CD4-positive, CD25-positive, alpha-beta regulatory T cell (primary cell): ENCODE measurements at places on chromosomes 2 and 18. TPM values are rescaled to one million over a fixed set of nuclear protein-coding genes. Genes with fewer than 3 reads are reported as not detected.

DNA sequence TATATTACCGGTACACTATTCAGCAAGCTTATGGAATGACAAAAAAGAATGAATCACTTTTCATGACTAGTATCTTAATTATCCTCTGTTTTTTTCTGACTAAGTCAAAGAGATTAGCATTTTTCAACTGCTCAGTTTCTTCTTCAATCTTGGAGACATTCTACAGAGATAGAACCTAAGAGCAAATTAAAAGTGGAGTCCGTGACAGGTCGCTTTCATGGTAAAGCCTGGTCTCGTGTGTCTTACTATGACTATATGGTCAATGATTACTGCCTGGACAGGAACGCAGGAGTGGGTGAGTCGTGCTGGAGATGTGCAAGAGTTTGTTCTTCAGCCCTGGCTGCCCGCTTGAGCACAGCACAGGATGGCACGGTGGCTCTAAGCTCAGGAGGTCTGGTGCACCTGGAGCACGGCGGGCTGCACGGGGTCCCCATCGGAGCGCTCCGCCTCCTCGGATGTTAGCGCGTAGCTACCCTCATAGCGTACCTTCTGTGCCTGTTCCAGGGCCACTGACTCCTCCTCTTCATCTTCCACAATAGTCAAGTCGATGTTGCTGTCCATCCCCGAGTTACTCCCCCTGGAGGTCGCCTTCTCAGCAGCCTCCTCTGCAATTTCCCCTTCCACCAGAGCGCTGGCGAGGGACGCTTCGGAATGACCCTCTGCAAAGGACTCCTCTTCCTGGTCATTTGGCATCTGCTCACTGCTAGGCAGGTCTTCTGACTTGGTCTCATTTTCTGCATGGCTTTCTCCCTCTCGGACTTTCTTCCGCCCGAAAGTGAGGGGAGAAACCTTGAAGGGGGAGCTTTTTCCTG, 11.1 kb downstream of the CAVIN2 start:
- peaks cover 4% of the 10 kb centered on the region for H3K27me3 ChIP-seq
- H3K36me3 ChIP-seq: no peaks in the 10 kb centered on the region
- H3K4me1 ChIP-seq: no peaks in the 10 kb centered on the region
- no peak for DNase-seq

The RGPD6 gene
- total RNA-seq: 110 TPM

The CCL20 gene
- 3.7 TPM for total RNA-seq

DNA sequence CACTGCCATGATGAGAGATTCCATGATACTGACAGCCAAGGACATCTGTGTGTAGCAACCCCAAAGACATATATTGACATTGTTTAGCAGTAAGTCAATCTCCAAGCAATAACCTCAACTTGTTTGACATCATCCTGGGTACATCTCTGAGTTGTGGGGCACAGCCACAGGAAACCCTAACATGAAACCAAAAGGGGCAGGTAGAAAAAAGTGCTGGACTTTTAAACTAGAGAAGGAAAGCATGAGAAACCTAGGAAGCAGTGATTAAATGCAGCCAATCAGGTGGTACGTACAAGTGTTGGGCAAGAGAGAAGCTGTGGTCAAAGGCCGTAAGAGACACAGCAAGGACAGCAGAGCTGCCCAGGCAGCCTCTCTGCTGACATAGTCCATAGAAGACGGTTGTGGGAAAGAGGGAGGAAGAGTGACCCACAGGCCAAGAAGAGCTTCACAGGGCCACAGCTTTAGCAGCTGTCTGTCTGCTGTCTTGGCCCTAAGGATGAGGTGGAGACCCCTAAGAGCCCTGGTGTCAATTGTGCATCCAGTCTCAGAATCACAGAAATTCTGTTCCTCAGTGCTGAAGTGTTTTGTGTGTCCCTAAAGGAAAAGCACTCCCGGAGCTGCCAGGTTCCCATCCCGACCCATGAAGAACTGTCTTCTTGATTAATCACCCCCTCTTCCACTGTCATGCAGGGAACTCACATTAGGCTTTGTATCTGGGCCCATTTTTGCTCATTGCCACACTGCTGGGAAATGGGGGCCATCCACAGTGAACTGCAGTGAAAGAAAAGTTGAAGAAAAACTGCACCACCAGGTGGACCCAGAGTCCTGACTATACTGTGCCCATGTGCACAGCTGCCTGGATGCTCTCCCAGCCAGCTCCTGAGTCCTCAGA, 25.4 kb upstream of the CHN1 start:
- no peaks in the 10 kb centered on the region for H3K4me1 ChIP-seq
- no peaks in the 10 kb centered on the region for H3K36me3 ChIP-seq
- no peaks in the 10 kb centered on the region for H3K27me3 ChIP-seq
- no peak overlapping the region for H3K27ac ChIP-seq
- no peak overlapping the region for H3K4me3 ChIP-seq
- peak; percentile 23 for DNase-seq

- H3K36me3 ChIP-seq: no peaks in the 10 kb centered on the region
- peaks cover 11% of the 10 kb centered on the region for H3K27me3 ChIP-seq
- no peak for DNase-seq
- no peaks in the 10 kb centered on the region for H3K4me1 ChIP-seq
These were observed 96.2 kb upstream of the STK39 start for GRCh38 chr2:168343586-168343985.

- H3K4me3 ChIP-seq: no peak overlapping the region
- H3K36me3 ChIP-seq: no peaks in the 10 kb centered on the region
- no peak overlapping the region for H3K27ac ChIP-seq
- no peaks in the 10 kb centered on the region for H3K4me1 ChIP-seq
- no peaks in the 10 kb centered on the region for H3K27me3 ChIP-seq
These were observed 37.5 kb downstream of the KCNG3 start for GRCh38 chr2:42456126-42456839.

The ITGB6 gene
- not detected for total RNA-seq

GRCh38 chr2:73208258-73208657, 5.8 kb upstream of the SMYD5 start:
- no peak for DNase-seq
- H3K36me3 ChIP-seq: no peaks in the 10 kb centered on the region
- peaks cover 8% of the 10 kb centered on the region for H3K27me3 ChIP-seq
- H3K4me1 ChIP-seq: peaks cover 13% of the 10 kb centered on the region
- no peak overlapping the region for H3K27ac ChIP-seq
- H3K4me3 ChIP-seq: no peak overlapping the region

The ING5 gene
- 64.8 TPM for total RNA-seq

GRCh38 chr2:216665242-216665641, 30.1 kb downstream of the IGFBP5 start:
- H3K27ac ChIP-seq: no peak overlapping the region
- no peaks in the 10 kb centered on the region for H3K27me3 ChIP-seq
- H3K4me3 ChIP-seq: no peak overlapping the region

DNA sequence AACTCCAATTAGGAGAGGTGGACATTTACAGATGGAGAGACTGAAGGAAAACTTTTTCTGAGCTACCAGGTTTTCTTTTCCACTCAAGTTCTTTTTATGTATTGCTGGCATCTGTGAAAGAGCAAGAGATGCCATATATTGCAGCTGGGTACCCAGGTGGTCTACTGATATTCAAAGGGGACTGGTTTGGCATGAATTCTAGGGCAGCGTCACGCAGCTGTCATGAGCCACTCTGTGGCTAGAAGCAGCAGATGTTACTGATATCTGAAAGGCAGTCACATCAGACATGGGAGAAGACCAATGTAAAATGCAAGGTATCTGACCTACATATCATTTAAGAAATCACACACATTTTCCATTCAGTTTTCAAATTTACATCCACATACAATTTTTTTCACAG, 408.8 kb downstream of the GALNT13 start:
- DNase-seq: no peak
- no peak overlapping the region for H3K27ac ChIP-seq
- H3K27me3 ChIP-seq: no peaks in the 10 kb centered on the region
- no peak overlapping the region for H3K4me3 ChIP-seq
- no peaks in the 10 kb centered on the region for H3K4me1 ChIP-seq
- H3K36me3 ChIP-seq: no peaks in the 10 kb centered on the region

The SNORC gene
- 1.3 TPM for total RNA-seq

The DSC2 gene
- total RNA-seq: not detected

GRCh38 chr2:173150087-173150486, 74.4 kb downstream of the MAP3K20 start:
- DNase-seq: no peak
- H3K27me3 ChIP-seq: no peaks in the 10 kb centered on the region
- no peak overlapping the region for H3K4me3 ChIP-seq
- no peaks in the 10 kb centered on the region for H3K4me1 ChIP-seq
- H3K36me3 ChIP-seq: no peaks in the 10 kb centered on the region
- H3K27ac ChIP-seq: no peak overlapping the region

GRCh38 chr2:133908171-133908570, 339.9 kb upstream of the NCKAP5 start:
- DNase-seq: no peak
- H3K36me3 ChIP-seq: no peaks in the 10 kb centered on the region
- no peak overlapping the region for H3K27ac ChIP-seq
